Activated T-helper 1 cell treated with anti-CD3 and anti-CD28 coated beads, Interleukin-2, amount 50 U/mL, for 16 hours (primary cell): ENCODE measurements at places on chromosomes 13 and 19.
A peak's percentile ranks its signal among the peaks of the same experiment; 100 is the strongest.

GRCh38 chr13:62653371-62653770 is 1237.7 kb upstream of the PCDH20 start:
- no peak for DNase-seq

DNA sequence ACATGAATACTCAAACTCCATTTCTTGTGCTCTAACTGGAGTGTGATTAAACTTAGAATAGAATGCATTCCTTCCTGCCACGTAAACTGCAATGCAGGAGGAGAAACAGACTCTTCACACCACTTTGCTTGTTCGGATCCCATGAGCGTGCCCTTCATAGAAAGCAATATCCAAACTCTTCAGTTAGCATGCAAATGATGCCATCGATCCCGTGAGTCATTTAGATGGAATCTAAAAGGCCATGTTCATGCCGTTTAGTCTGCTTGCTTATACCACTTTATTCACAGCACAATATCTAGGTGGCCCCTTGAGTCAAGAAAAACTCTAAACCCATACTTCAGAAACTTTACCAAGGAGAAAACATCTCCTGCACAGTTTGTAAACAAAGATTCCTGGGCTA is 225.8 kb downstream of the OXGR1 start:
- no peak for DNase-seq

DNA sequence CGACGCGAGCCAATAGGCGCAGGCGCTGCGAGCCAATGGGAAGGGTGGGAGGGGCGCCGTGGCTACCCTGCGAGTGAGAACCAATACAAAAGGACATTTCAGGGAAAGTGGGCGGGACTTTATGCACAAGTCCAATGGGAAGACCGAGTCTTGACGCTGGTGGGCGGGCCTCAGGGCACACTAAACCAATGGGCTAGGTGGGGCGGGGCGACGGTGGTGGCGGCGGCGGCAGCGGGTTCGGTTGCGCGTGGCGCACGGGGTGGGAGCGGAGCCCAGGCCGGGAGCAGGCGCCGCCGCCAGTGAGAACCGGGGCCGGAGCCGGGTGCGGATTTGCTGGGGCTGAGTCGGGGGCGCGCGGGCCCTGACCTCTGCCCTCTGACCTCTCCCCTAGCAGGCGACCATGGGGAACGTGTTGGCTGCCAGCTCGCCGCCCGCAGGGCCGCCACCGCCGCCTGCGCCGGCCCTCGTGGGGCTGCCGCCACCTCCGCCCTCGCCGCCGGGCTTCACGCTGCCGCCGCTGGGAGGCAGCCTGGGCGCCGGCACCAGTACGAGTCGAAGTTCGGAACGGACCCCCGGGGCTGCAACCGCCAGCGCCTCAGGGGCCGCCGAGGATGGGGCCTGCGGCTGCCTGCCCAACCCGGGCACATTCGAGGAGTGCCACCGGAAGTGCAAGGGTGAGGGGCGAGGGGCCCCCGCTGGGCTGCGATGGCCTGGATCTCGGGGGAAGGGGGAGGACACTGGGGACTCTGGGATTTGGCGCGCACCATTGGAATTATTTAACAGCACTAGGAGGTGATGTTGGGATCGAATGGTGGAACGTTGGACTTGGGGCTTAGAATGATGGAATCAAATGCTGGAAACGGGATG is at the start of gene TOMM40:
TSS of gene TOMM40 (plus strand) at position 239 of the 867 bp plus-strand sequence. CDS start at position 401, 162 bp downstream.
- DNase-seq: peak; percentile 100

- peak; percentile 61 for DNase-seq
Measured at GRCh38 chr19:43526884-43527859, at the start of gene ETHE1. TSS of gene ETHE1 (minus strand) at chr19:43527201. CDS start at chr19:43527177, 24 bp downstream.

GRCh38 chr19:19460761-19461265 is 54.5 kb downstream of the TSSK6 start:
- peak; percentile 38 for DNase-seq

- DNase-seq: no peak
Measured at GRCh38 chr13:82963226-82964099, 918.8 kb downstream of the SLITRK1 start.

DNA sequence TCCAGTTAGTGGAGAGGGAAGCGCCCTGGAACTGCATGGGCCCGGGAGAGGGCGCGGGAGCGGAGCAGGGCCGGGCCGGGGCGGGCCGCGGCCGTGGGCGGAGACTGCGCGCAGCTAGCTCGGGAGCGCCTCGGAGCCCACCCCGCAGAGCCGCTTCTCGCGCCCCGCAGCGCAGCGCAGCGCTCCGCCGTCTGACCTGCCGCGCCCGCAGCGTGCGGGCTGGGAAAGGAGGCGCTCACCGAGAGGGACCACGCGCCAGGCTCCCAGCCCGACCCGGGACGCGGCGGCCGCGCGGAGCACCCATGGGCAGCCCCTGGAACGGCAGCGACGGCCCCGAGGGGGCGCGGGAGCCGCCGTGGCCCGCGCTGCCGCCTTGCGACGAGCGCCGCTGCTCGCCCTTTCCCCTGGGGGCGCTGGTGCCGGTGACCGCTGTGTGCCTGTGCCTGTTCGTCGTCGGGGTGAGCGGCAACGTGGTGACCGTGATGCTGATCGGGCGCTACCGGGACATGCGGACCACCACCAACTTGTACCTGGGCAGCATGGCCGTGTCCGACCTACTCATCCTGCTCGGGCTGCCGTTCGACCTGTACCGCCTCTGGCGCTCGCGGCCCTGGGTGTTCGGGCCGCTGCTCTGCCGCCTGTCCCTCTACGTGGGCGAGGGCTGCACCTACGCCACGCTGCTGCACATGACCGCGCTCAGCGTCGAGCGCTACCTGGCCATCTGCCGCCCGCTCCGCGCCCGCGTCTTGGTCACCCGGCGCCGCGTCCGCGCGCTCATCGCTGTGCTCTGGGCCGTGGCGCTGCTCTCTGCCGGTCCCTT is at the start of gene MLNR:
TSS of gene MLNR (plus strand) at position 303 of the 820 bp plus-strand sequence. CDS start at position 303, 0 bp downstream.
- DNase-seq: peak; percentile 14

- DNase-seq: peak; percentile 11
Measured at GRCh38 chr19:44447916-44448674, at the start of gene ZNF229. TSS of gene ZNF229 (minus strand) at chr19:44448472. CDS start at chr19:44442847, 5,625 bp downstream.

GRCh38 chr13:41631296-41631965 is 174.1 kb downstream of the RGCC start:
- no peak for DNase-seq
